Fibroblast of skin of left biceps (primary cell): ENCODE measurements at places on chromosomes 7 and 10.
A peak's percentile ranks its signal among the peaks of the same experiment; 100 is the strongest.

DNA sequence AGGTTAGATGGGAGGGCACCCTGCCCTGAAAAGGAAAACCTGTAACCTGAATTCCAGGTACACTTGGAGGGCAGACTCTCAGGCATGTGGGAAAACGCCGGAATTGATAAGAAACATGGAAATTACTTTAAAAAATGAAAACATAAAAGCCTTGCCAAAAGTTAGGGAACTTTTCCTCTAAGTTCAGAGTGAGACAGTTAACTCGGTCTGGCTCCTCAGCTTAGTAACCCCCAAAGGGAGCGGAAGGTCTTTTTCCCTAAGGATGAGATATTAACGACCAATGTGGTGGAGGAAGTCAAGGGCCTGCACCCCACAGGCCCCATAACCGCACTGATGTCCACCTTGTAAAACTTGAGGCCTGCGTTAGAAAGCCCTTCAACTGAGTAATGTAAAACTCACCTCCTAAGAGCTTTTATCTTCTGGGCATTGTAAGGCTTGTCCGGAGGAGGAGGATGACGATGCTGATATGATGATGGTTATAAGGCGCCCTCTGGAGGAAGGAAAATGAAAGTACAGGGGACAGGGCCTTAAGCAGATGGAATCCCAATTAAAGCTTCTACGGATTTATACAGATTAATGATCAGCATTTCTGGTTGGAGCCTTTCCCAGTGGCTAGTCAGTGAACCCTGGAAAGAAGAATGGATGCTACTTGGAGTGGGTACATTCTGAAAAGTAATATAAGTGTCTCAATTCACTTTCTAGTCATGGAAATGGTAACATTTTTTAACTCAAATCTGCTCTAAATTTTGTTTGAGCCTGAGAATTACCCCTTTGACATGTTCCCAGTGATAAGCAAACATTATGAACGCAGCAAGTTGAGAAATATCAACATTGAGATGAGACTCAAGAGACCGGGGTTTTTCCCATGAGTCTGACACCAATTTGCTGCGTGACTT is 694 bp downstream of the COL1A2 start:
- DNase-seq, result no peak

GRCh38 chr10:98309366-98310355 is 41.7 kb upstream of the LOXL4 start:
- DNase-seq, result peak; percentile 69

- no peak for DNase-seq
These were observed 461.4 kb downstream of the GRM8 start for GRCh38 chr7:126791306-126791705.

- DNase-seq, result no peak
These were observed 35.9 kb upstream of the CACNB2 start for GRCh38 chr10:18104223-18104872.

DNA sequence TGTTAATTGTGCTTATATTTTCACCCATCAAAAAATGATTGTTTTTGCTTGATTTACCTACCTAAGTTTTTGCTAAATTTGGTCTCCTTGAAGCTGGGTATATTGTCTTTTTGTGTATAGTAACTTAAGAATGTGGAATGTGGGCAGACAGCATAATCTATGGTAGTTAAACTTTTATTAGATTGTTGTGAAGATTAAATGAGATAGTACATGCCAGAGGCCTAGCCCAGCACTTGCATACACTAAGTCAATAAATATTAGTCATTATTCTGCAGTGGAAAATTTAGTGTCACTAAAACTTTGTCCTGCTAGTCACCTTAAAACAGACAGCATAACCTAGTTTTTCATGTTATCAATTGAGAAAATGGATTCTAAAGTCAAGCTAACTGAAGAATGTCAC is 19.3 kb upstream of the RPA3 start:
- DNase-seq, result no peak

GRCh38 chr10:35464825-35465456 is 128.6 kb downstream of the CCNY start:
- DNase-seq, result no peak

GRCh38 chr7:42492920-42493319 is 255.9 kb upstream of the GLI3 start:
- no peak for DNase-seq

DNA sequence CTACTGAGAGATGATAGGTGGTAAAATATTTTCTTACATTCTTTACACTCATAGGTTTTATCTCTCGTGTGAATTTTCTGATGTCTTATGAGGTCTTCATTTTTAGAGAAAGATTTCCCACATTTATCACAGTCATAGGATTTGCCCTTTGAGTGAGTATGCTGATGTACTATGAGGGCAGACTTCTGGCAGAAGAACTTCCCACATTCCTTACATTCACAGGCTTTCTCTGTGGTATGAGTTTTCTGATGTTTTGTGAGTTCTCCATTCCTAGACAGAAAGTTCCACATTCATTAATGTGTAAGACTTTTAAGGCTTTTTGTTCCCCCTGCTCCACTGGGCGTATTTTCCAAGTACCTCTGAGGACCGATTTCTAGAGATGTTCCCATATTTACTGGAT is 23.5 kb downstream of the ZNF25 start:
- no peak for DNase-seq

- no peak for DNase-seq
These were observed 76.4 kb upstream of the MAGI2 start for GRCh38 chr7:79529881-79530235.

- peak; percentile 36 for DNase-seq
These were observed 5.6 kb downstream of the LRRTM3 start for GRCh38 chr10:66931340-66931948.

- no peak for DNase-seq
These were observed 91.0 kb upstream of the LANCL2 start for GRCh38 chr7:55274156-55274555.

DNA sequence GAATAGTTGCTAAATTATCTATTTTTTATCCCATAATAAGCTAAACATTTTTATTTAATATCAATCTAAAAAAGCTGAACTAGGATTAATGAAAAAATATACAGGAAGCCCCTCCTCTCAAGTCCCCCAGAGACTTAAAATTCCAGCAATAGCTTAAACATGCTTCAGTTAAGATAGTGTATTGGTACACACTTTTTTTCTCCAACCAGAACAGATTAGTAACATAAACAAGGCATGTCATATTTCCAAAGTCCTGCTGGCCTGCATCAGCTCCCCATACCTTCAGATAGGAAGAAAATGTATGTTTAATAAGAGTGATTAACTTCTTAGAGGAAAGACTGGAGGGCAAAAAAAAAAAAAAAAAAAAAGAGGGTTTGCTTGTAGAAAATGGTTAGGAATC is 7.1 kb downstream of the TBX20 start:
- DNase-seq, result no peak

- no peak for DNase-seq
These were observed 16.0 kb upstream of the ZNF33B start for GRCh38 chr10:42654419-42654818.

DNA sequence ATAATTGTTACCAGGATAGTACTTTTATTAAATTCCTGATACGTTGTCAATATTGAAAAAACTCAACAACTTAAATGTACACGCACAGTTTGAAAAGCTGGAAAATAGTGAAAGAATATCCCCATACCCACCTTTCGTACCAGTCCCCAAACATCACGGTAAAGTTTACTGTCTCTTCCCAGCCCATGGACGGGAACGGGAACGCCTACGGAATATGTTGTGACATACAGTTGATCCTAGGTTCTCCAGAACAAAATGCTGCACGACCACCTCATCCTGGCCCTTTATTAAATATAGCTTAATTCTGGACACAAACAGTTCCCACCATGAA is 527 bp upstream of the BCAP29 start:
- DNase-seq, result no peak

- DNase-seq, result no peak
These were observed 191.1 kb upstream of the PLXNA4 start for GRCh38 chr7:132767378-132767777.

DNA sequence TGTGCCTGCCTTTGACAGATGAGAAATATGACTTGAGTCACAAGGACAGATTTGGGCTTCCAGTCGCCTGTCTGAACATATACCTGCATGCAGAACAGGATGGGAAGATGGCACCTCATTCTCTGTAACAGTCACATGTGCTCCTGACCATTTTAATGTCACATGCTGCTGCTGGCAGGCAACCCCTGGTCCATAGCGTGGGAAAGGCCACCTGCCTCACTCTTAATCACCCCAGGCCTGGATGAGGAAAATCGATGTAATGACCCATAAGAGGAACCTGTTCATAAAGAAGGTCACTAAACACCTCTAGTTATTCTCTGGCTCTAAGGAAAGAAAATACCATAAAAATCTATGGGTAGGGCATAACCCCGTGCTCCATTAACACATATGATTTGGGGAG is 110.2 kb downstream of the GFRA1 start:
- DNase-seq, result no peak

DNA sequence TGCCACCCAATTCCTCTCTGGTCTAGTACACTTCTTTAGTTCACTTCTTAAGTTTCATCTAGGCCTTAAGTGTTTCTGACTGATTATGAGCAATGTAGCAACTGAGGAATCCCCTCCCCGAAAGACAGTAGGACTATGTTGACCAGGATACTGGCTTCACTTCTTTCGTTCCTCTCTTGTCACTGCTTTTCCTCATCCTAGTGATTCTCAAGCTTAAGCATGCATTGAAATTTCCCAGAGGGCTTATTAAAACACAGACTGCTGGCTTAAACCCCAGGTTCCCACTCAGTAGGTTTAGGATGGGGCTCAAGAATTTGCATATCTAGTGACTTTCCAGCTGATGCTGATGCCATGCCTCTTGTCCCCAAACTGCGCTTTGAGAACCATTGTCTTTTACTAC is 164.6 kb upstream of the WNT16 start:
- no peak for DNase-seq

- DNase-seq, result no peak
These were observed 147.5 kb upstream of the FRMD4A start for GRCh38 chr10:14478201-14478600.

GRCh38 chr10:3825862-3826351 is 40.9 kb upstream of the KLF6 start:
- no peak for DNase-seq

GRCh38 chr10:125086691-125087090 is 73.7 kb downstream of the CTBP2 start:
- DNase-seq, result no peak

- DNase-seq, result no peak
These were observed 432.6 kb upstream of the ANKRD30A start for GRCh38 chr10:36692759-36693158.

- DNase-seq, result no peak
These were observed 201.0 kb upstream of the ADARB2 start for GRCh38 chr10:1938317-1938716.
